ENCODE measurements at places on chromosomes 2 and 18. TPM values are rescaled to one million over a fixed set of nuclear protein-coding genes. Genes with fewer than 3 reads are reported as not detected.

Gene ZNF521
- total RNA-seq, result 44.7 TPM

Gene NT5C1B
- total RNA-seq, result not detected

Gene POLR1A
- total RNA-seq, result 27.4 TPM

GRCh38 chr18:9329471-9329870 is 5.1 kb upstream of the TWSG1 start:
- no peak for DNase-seq

- no peak for DNase-seq
Measured at GRCh38 chr18:59646228-59646962, 50.8 kb downstream of the CCBE1 start.

DNA sequence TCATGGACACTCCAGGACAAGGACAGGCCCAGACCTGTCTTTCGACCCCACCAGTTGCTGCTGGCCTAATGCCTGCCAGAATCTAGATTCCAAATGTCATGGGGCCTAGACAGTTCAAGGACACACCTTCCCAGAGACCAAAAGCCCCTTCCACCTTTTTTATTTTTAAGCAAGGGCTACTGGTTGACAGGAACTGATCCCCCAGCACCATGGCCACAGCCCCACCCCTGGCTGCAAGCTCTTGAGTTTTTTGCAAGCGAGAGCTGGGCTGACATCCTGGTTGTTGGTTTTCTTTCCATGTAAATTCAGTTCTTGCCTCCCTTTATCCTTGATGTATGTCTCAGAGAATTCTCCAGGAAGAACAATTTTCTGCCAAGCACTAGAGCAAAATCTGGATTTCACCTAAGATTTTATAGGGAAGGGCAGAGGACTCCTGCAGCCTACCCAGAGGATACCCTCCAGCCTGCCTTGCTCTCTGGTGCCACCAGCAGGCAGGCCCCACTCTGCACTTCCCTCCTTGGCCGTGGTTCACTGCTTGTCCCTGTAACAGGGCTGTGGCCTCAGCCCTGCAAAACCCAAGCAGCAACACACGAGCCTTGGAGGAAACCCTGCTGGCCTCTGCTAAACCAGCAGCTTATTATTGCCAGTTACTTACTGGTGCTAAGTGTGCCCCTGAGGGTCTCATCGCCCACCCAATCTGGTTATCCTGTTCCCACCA is 97.7 kb downstream of the TWIST2 start:
- peak; percentile 42 for DNase-seq

- no peak for DNase-seq
Measured at GRCh38 chr2:47644351-47644750, 138.6 kb upstream of the MSH6 start.

DNA sequence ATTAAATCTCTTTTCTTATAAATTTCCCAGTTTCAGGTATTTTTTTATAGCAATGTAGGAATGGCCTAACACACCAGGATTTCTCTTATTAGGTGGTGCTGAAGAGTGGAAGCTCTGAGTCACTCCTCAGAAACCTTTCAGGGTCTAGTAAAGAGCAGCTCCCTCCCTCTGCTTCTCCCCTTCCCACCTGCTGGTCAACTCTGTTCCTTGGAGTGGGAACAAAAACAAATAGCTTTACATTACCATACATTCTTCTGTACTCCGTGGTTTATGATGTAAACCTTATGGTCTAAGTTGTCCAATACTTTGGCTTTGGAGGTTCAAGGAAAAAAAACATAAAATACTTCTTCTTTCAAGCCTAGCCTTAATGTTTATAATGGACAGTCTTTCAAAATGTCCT is 2.7 kb upstream of the IL1R1 start:
- peak; percentile 82 for DNase-seq

GRCh38 chr18:8910843-8911242 is 191.7 kb upstream of the NDUFV2 start:
- no peak for DNase-seq

DNA sequence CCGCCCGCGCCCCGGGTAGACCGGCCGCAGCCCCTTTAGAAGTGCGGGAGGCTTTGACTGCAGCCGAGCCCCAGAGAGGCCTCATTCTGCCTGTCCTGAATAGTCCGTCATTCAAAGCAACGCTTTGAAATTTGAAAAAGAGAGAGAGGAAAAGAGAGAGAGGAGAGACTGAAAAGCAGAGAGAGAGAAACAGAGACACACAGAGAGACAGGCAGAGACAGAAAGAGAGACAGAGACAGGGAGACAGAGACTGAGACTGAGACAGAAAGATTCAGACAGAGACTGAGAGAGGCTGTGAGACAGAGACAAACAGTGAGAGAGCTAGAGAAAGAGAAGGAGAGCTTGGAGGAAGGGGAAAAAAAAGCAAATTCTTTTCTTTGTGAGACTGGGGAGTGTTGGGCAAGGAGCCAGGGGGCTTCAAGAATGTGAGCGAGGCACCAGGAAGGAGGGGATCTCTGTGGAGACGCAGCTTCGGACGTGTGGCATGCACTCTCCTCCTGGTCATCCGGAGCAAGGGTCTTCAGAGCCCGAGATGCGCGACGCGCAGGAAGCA is 73.1 kb downstream of the MYCN start:
- DNase-seq, result no peak

DNA sequence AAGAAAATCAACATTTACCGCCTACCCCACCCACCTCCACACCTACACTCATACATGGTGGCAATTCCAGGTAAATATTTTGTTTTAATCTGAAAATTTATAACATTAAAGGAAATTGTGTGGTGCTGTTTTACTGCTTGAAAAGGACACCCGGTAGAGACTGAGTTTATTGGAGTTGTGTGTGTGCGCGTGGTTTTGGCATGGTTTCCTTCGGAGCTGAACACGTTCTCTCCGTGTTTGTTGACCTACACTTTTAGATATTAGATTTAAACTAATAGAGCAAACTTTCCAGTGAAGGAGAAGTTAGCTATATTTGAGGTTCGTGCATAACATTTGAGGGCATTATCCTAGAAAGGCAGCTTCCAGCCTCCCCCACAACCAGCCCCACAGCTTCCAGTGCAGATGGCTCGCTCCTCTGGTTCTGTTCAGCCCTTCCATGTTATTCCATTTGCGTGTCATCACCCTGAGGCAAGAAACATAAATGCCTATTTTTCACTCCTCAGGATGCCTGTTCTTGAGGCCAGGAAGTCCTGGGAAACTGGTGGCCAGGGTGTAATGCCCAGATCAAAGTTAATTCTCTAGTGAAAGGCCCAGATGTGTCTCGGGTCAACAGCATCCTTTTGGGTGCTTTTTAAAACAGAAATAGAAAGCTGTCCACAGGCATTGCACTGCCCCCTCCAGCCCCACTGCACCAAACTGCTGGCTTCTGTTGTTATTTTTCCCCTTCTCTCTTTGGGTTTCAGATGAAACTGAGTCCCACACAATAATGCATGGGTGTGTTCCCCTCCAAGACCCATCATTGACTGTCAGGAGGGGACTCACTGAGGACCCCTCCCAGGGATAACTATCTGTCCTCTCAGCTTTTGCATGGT is 190.2 kb downstream of the SETBP1 start:
- no peak for DNase-seq

DNA sequence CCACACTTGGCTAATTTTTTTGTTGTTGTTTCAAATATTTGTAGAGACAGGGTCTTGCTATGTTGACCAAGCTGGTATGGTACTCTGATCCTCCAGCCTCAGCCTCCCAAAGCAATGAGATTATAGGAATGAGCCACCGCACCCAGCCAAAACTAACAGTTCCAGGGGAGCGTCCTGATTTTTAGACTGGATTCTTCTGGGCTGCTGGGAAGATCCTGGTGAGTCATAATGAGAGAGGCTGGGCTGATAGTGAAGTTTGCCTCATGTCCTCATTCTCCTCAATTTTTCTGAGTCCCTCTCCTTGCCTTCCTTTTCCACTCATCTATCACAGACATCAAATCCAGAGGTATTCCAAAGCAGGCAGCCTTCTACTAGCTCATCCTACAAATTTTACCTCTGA is 81.3 kb downstream of the VSNL1 start:
- peak; percentile 65 for DNase-seq

- DNase-seq, result no peak
Measured at GRCh38 chr2:3172265-3172935, 205.2 kb downstream of the EIPR1 start.

DNA sequence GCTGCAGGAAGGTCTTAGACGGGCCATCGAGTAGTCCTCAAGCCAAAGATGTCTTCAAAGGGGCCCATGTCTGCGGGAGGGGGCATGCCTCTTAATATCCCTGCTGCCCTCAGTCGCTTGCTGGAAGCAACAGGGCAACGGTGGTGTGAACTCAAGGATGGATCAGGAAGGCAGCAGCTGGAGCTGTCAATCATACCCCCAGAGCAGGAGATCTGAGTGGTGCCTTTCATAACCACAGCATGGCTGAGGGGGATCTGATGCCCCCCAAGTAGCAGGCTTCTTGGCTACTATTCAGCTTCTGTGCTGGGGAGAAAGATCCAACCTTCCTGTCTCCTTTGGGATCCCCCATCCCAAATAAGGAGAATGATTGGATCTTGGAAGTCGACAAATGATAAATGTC is 46.4 kb downstream of the INSIG2 start:
- no peak for DNase-seq

DNA sequence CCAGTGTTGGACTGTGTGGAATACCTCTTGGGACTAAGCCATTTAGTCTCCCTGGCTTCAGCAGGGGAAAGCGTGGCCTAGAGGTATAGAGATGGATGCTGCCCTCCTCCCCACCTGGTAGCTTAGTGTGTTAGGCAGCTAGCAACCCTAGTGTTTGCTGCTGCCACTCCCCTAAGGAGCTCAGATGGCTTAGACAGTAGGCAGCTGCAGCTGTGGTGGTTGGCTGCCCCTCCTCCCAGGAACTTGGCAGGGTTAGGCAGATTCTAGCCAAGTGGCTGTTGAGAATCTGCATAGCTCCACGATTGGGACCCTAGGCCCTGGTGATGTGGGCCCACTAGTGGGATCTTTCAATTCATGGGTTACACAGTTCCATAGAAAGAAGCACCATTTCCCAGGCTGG is 550.4 kb upstream of the CHAC2 start:
- DNase-seq, result no peak

DNA sequence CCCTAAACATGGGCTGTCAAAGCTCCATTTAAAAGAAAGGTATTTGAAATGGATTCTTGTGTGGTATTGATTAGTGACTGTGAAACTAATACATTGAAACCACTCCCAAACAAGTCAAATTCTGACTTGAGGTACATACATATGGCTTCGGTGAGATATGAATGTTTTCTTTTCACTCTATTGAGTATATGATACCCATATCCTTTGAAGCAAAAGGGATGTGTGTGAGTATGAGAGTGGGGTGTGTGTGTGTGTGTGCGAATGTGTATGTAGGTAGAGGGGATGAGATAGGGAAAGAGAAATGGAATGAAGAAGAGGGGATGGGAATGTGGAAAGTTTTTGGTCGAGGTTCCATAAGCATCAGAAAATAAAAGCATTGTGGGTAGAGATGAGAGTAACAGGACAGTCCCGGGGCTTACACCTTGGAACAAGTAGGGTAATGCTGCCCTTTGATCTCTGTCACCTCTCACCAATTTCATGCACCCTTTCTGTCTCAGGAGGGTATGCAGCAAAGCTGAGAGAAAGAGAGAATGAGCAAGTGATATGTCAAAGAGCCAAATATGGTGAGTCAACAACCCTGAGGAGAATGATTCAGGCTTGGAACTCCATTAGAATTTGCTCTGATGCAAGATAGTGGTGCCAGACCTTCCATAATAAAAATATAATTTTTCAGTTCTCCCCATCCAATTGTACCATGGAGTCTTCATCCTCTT is 64.0 kb upstream of the ZEB2 start:
- DNase-seq, result peak; percentile 90

DNA sequence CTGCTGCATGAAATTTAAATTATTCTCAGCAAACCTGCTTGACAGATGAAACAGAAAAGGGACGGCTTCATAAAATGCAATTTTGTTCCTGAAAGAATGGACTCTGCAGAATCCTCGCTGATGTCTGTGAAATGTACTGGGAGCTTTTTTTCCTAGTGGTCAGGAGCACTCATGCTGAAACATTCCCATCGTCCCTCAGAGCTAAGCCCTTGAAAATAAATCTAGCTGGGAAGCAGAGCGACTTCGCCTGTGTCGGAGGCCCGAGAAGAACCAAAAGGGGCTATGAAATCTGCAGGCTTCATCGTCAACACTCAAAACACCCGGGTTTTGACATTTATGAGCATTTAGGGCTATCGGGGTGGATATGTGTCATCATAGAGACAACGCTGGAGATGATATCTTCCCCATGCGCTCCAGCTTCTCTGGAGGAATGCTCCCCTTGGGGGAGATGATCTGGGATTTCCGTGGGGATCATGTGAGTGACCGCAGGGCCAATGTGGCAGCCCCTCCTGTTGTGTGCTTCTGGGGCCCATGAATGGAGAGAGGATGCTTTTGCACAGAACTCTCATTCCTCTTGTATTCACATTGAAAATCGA is 182.3 kb downstream of the KLHL29 start:
- DNase-seq, result no peak

DNA sequence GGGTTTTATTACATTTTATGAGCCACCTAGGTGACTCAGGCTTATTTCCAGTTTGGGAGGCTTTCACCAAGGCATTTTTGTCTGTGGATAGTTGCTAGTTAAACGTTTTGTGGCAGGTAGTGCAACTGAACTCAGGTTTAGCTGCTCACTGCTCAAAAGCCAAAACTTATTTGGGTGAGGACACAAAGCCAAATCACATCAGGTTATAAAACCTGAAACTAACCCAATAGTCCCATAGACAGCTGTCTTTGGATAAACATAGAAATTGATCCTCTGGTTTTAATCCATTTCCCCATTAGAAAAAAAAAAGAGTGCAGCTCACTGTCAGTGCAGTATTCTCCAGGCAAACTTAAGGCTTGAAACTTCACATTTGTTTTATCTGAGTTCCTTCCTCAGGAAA is 362.6 kb upstream of the TFPI start:
- no peak for DNase-seq

DNA sequence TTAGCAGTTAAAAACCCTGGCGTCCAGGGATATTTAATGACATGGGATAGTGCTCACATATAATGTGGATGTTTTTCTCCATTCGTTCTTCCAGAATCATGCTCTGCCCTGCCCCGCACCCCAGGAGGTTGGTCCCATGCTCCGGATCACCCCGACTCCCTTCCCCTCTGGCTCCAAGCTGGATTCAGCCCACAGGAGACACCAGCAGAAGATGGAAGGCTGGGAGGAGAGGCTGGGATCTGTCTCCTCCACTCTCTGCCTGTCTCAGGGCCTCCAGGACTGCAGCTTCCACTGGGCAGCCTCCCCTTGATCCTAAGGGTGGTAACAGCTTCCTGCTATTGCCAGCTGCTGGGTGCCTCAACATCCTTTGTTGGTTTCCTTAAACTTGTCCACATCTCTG is 24.5 kb downstream of the TMEM177 start:
- DNase-seq, result no peak

GRCh38 chr2:229348128-229348527 is 77.0 kb upstream of the PID1 start:
- DNase-seq, result no peak

DNA sequence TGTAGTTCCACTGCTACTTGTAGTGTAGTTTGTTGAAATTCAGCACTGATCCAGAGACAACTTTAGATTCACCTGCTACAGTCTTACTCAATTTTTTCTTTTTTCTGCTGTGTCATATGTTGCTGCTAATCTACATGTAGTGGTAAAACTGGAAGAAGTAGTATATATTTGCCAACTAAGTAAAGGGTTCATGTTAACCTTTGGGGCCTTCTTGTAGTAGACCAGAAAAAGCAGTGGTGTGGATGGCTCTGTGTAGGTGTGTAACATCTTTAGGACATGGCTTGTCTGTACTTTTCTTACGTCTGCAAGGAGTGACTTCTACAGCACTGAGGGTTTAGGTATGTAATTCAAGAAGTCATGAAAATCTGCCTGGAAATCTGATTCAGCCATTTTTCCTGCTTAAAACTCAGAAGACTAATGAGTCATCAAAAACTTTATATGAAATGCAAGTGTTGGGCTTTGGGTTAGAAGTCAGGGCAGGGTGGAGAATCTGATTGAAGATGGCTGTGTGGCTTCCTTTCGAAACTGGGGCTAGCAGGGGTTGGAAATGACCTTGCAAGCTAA is 8.4 kb downstream of the PTPRM start:
- DNase-seq, result peak; percentile 67

All from IMR-90 (cell line).